ENCODE measurements at places on chromosomes 3 and 15. TPM values are rescaled to one million over a fixed set of nuclear protein-coding genes. Genes with fewer than 3 reads are reported as not detected.

DNA sequence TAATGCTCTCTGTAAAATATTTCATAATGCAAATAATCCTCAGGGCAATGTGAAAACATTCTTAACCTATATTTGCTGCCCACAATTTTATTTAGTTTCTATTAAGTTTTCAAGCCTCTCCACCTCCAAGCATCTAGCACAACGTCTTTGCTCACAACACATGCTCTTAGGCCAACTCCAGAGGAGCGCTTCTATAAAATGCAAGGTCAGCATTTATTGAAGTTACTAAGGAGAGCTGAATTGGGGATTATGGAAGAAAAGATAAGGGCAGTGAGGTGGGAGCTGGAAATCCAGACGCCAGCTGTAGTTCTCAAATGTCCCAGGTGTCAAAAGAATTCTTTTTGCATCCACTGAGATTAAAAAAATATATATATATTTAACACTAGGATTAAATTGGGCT lies 996 bp downstream of the RABL3 start:
- no peak overlapping the region for H3K27ac ChIP-seq
- H3K4me1 ChIP-seq = peaks cover 16% of the 10 kb centered on the region
- DNase-seq = no peak
- H3K36me3 ChIP-seq = peaks cover 14% of the 10 kb centered on the region

GRCh38 chr15:63163217-63163616 lies 5.9 kb upstream of the RPS27L start:
- DNase-seq = no peak
- H3K27ac ChIP-seq = no peak overlapping the region
- H3K27me3 ChIP-seq = no peaks in the 10 kb centered on the region
- peaks cover 12% of the 10 kb centered on the region for H3K4me1 ChIP-seq
- no peaks in the 10 kb centered on the region for H3K36me3 ChIP-seq

DNA sequence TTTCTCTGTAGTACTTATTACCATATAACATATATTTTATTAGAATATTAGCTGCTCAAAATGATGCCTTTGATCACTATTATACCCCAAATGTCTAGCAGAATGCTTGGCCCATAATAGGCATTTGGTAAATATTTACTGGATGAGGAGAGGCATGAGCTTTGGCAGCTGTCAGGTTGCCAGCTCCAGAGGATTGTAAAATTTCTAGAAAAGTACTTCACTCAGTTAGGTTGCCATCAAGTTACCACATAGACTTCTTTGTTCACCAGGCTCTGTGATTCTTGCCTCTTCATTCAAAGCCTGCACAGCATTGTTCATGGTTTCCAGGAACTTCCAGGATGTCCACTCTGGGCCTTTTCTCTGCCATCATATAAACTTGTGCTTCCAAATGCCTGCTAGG lies 582.8 kb downstream of the PDCD6IP start:
- no peaks in the 10 kb centered on the region for H3K36me3 ChIP-seq
- H3K27ac ChIP-seq = no peak overlapping the region
- no peak overlapping the region for H3K4me3 ChIP-seq
- H3K27me3 ChIP-seq = no peaks in the 10 kb centered on the region
- no peak for DNase-seq

DNA sequence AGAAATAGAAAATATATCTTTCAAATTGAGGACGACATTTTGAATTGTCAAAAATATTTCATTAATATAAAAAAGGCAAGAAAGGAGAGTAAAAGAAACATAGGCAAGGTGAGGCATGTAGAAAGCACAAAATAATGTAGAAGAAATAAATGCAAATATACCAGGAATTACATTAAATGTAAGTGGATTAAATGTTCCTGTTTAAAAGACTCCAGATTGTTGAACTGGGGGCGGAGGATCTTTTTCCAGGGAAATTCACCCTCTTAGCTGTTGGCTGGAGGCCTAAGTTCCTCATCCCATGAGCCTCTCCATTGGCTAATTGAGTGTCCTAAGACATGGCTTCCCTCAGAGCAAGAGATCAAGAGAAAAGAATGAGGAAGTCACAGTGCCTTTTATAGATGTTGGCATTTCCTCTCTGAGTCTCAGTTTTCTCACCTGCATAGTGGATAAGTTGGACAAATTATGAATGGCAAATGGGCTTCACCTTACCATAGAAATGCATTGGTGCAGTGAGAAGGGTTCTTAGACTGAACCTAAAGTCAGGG lies 147.4 kb upstream of the SMAD3 start:
- H3K27me3 ChIP-seq = no peaks in the 10 kb centered on the region
- peaks cover 24% of the 10 kb centered on the region for H3K4me1 ChIP-seq
- H3K4me3 ChIP-seq = no peak overlapping the region

DNA sequence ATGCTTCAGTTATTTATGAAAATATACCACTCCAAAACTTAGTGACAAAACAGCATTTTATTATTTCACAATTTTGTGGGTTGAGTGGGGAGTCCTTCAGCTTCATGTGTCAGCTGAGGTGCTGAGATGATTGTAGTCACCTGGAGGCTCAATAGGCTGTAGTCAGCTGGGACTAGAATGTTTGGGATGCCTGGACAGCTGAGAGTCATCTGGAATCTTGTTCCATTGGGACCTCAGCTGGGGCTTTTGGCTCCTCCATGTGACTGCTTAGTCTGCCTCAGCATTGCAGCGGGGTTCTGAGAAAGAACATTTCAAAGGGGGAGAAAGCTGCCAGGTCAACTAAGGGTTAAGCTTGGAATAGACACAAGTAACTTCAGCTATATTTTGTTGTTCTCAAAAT lies 13.4 kb downstream of the STT3B start:
- H3K27ac ChIP-seq = no peak overlapping the region
- no peaks in the 10 kb centered on the region for H3K27me3 ChIP-seq
- DNase-seq = no peak
- peaks cover 20% of the 10 kb centered on the region for H3K4me1 ChIP-seq
- no peak overlapping the region for H3K4me3 ChIP-seq
- H3K36me3 ChIP-seq = no peaks in the 10 kb centered on the region

- no peaks in the 10 kb centered on the region for H3K36me3 ChIP-seq
- no peak overlapping the region for H3K27ac ChIP-seq
- H3K4me3 ChIP-seq = no peak overlapping the region
- DNase-seq = peak; percentile 60
These were observed 87.3 kb downstream of the CHRD start for GRCh38 chr3:184467171-184467570.

- H3K27ac ChIP-seq = no peak overlapping the region
- H3K27me3 ChIP-seq = no peaks in the 10 kb centered on the region
- no peak overlapping the region for H3K4me3 ChIP-seq
- H3K4me1 ChIP-seq = no peaks in the 10 kb centered on the region
- no peak for DNase-seq
- H3K36me3 ChIP-seq = no peaks in the 10 kb centered on the region
These were observed 848.9 kb upstream of the CADM2 start for GRCh38 chr3:84109911-84110310.

DNA sequence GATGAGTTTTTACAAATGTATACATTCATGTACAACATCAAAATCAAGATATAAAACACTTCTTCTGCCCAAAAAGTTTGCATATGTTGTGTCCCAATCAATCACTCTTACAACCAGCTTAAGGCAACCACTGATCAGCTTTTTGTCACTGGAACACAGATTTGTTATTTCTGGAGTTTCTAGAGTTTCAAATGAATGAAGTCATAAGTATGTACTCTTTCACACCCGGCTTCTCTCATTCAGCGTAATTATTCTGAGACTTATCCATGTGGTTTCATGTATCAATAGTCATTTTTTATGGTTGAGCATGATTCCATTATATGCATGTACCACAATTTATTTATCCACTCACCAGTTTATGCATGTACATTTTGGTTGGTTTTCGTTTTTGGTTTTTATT lies 53.0 kb upstream of the CORO2B start:
- no peak overlapping the region for H3K4me3 ChIP-seq
- DNase-seq = no peak
- H3K4me1 ChIP-seq = no peaks in the 10 kb centered on the region
- H3K27me3 ChIP-seq = no peaks in the 10 kb centered on the region
- H3K36me3 ChIP-seq = no peaks in the 10 kb centered on the region

GRCh38 chr15:79090487-79091203 lies at the start of gene RASGRF1:
RASGRF1 (minus strand) TSS chr15:79090780; CDS start chr15:79090498, 282 bp downstream.
- no peaks in the 10 kb centered on the region for H3K36me3 ChIP-seq
- DNase-seq = no peak
- peaks cover 26% of the 10 kb centered on the region for H3K4me1 ChIP-seq
- H3K4me3 ChIP-seq = peak within 1 kb of the TSS; percentile 25
- H3K27ac ChIP-seq = no peak within 1 kb of the TSS

DNA sequence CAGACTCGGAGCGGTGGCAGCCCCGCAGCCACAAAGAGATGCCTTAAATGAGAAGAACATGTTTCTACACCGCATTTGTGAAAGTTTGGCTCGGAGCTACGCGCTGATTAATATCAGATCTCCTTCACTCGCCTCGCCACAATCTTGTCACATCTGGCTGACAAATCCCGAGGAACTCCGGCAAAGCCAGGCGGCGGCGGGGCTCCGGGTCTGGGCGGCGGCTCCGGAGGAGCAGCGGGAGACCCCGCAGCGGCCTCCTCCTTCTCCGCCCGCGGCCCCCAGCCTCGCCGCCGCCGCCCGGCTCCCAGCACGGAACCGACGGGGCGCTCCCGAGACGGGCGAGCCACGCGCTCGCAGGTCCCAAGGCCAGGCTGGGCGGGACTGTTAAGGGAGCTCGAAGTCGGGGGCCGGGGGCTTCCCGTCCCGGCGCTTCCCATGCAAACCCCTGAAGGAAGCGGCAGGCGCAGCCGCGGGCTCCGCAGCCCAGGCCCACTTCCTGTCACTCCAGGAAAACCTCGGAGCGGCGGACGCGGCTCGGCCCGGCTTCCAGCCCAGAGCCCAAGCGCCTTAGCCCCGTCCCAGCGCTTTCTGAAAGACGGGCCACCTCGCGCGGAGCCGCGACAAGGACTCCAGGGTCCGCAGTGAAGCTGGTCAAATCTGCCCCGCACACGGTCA lies 1.2 kb downstream of the BNC1 start:
- DNase-seq = peak; percentile 78
- peaks cover 21% of the 10 kb centered on the region for H3K4me1 ChIP-seq
- no peaks in the 10 kb centered on the region for H3K36me3 ChIP-seq
- peaks cover 72% of the 10 kb centered on the region for H3K27me3 ChIP-seq
- H3K27ac ChIP-seq = no peak overlapping the region
- peak overlapping the region; percentile 45 for H3K4me3 ChIP-seq

OR5H15 gene
- not detected for total RNA-seq

ONECUT1 gene
- not detected for total RNA-seq

ILDR1 gene
- not detected for total RNA-seq

TEX55 gene
- total RNA-seq = not detected

CGGBP1 gene
- 64.0 TPM for total RNA-seq

SCN11A gene
- 0.42 TPM for total RNA-seq
